ENCODE measurements at places on chromosomes 5 and 9.

GRCh38 chr5:173642191-173642816, 25.9 kb upstream of the BOD1 start:
- no peak for DNase-seq

DNA sequence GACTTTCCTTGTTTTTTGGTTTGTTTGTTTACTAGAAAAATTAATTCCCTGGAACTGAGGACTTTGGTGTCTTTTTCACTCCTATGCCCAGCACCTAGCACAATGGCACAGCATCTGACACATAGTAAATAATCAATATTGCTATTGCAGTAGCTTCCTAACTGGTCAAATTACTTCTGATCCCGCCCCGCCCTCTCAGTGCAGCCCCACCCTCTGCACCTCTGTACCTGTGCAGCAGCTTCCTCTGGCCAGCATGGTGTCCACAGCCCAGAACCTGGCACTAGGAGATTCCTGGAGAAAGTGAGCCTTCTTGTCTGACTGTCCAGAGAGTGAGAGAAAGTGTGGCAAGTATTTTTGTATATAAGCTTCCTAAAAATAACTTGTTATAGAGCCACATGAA, 343.2 kb downstream of the ZNF608 start:
- DNase-seq, result no peak

GRCh38 chr5:78766412-78766762, 117.8 kb upstream of the LHFPL2 start:
- no peak for DNase-seq

- DNase-seq, result no peak
Measured at GRCh38 chr5:146732962-146733361, 145.6 kb downstream of the PPP2R2B start.

- DNase-seq, result no peak
Measured at GRCh38 chr9:33117306-33117705, 40.8 kb upstream of the SMU1 start.

DNA sequence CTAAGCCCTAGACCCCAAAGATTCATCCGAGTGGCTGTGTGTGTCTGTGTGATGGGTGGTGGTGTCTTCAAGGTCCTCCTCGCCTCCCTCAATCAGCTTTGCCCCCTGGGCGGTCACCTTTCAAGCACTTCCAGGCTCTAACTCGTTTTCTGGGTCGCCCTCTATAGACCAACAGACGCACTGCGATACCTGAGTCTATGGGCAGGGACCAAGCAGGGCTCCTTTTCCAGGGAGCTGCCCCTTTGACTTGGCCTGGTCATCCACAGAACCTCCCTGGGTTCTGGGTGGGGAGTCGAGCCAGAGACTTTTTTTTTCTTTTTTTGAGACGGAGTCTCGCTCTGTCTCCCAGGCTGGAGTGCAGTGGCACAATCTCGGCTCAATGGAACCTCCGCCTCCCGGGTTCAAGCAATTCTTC, 1.1 kb downstream of the SLC27A4 start:
- peak; percentile 56 for DNase-seq

DNA sequence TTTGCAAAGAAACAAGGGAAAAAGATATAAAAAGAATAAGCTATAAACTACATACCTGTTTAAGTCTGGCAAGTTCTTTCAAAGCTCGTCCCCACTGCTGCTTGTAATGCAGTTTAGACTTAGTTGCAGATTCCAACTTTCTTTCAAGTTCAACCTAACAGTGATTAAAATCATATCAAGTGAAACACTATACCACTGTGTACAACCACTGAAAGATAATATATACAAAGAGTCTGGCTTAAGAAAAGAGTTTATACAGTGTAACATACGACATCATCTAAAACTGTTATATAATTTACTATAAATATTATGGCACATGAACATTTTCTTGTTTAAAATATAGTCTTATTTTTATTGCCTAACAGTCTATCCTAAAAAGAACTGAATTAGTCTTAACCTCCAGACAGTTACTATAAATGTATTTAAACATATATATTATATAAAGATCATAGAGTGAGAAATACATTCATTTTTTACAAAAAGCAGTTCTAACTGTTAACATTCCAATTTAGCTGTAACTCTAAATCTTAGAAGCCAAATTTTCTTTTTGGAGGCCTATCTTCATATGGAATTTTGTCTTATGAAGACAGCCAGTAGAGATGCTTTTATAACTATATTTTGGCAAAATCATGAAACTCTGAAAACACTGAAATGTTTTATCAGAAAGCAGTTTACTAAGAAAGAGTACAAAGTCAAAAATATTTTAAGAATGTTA, 58.6 kb downstream of the CEP120 start:
- no peak for DNase-seq

GRCh38 chr9:78765861-78766260, 468.9 kb downstream of the PSAT1 start:
- no peak for DNase-seq

GRCh38 chr5:160757194-160757593, 94.8 kb downstream of the ATP10B start:
- no peak for DNase-seq

DNA sequence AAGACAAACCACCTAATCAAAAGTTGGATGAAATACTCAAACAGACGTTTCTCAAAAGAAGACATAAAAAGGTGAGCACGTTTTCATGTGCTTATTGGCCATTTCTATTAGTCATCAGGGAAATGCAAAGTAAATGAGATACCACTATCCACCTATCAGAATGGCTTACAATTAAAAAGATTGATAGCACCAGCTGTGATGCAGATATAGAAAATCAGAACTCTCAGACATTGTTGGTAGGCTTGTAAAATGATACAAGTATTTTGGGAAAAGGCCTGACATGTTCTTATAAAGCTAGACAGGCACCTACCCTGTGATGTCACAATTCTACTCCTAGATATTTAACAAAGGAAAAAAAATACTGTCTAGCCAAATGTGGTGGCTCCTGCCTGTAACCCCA, 44.0 kb upstream of the SLC30A5 start:
- no peak for DNase-seq

GRCh38 chr5:108672639-108673038, 75.1 kb upstream of the FER start:
- no peak for DNase-seq

GRCh38 chr9:123034881-123035510, 1.5 kb downstream of the GPR21 start:
- no peak for DNase-seq

DNA sequence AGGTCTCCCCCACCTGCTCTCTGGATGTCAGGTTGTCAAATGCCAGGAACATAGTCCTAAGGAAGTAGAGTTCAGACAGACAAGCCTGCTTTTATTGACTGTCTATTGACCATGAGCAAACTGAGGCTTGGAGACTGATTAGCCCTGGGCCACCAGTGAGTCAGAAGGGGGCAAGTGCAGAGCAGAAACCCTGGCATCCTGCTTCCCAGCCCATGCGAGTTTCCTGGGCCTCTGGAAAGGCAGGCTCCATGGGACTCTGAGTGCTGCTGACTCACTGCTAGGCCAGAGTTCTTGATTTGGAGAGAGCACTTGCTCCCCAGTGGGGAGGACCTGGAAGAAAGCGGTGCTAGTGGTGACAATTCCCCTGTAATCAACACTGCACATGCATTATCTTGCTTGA, 2.8 kb upstream of the HBEGF start:
- no peak for DNase-seq

- no peak for DNase-seq
Measured at GRCh38 chr5:132592521-132592920, 35.7 kb downstream of the RAD50 start.

DNA sequence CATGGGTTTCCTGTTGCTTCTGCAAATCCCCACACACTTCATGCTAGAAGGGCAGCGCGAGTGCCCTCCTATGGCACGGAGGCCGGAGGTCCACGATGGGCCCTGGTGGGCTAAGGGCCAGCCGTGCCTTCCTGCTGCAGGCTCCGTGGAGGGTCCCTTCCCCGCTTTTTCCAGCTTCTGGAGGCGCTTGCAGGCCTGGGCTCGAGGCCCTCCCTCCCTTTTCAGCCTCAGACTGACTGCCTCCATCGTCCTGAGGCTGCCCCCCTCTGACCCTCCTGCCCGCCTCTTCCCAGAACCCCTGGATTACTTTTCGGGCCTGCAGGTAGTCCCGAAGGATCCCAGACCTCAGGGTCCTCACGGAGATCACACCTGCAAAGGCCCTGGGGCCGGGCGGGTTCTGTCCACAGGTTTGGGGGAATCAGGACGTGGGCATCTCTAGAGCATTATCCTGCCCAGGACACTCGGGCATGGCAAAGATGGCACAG, 3.2 kb upstream of the TERT start:
- DNase-seq, result no peak

DNA sequence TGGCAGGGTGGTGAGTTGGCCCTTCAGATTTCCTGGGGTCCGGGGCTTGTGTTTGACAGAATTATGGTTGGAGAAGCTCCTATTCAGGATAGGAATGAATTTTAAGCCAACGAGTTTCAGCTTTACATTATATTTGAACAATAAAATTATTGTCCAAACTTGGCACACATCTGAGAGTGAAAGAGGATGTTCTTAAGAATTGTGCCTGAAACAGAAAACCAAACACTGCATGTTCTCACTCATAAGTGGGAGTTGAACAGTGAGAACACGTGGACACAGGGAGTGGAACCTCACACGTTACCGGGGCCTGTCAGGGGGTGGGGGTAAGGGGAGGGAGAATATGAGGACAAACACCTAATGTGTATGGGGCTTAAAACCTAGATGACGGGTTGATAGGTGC, 111.8 kb upstream of the ACTBL2 start:
- DNase-seq, result no peak

- DNase-seq, result no peak
Measured at GRCh38 chr9:121388140-121388905, 18.3 kb upstream of the STOM start.

GRCh38 chr5:160378330-160378729, 7.9 kb upstream of the C1QTNF2 start:
- DNase-seq, result no peak

DNA sequence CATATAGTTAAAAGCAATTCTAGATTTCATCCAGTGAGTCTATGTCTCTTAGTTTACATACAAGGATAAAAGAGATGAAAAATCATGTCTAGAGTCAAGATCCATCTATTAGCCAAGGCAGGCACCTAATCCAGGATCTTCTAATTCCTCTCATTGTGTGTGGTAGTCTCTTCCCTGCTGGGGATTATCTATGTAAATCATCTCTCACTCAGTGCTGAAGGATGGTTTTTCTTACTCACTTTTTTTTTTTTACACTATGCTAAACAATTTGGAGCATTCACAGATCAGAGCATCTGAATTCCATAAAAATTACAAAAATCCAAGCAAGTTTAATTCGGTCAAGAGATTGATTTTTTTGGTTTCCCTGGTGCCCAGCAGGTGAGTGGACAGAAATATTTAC, 154.9 kb upstream of the GDNF start:
- DNase-seq, result no peak

GRCh38 chr5:146699664-146700418, 178.7 kb downstream of the PPP2R2B start:
- DNase-seq, result no peak

DNA sequence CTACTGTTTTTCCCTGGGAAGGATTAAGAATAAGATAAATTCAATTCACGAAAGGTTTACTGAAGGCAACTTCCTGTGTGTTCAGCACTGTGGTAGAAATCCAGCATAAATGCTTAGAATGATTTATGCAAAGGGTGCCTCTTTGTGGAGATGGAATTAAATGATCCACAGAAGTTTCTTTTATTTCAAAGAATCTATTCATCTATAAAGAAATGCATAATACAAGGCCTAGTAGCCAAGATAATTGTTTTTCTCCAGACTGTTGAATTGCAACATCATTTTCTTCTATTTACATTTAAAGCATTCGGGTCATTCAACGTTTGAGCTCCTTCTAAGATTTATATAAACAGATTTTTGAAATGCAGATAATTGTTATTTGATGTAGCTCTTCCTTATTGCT, 138.8 kb upstream of the NFIL3 start:
- DNase-seq, result no peak

GRCh38 chr9:125241863-125242739, 958 bp upstream of the HSPA5 start:
- no peak for DNase-seq

GRCh38 chr5:17433406-17433805, 64.6 kb upstream of the TAF11L2 start:
- no peak for DNase-seq

DNA sequence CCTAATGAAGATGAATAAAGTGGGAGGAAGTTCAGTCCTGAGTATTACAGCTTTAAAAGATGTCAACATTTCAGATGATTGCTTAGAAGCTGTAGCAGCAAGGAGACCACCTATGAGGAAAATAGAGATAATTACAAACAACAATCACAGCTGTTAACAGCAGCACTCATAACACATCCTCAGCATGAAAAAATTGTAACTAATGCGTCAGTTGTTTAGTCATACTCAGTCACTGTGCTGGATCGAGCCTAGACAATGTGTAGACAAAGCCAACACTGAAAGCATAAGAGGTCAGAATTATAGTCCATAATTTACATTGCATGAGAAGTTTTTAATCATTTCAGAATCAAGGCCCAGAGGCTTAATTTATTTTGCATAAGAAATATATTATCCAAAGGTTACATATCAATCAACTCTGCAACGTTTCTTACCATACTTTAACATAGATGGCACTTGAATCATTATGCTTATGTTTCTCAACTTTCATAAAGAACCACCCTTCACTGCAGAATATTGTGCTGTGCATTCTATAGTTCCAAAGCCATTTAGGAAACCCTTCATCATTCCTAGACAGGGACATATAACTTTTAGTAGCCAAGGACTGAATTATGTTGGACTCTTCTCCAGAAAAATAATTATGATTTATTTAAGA, 60.2 kb upstream of the HAPLN1 start:
- no peak for DNase-seq

- no peak for DNase-seq
Measured at GRCh38 chr9:74358959-74359358, 138.2 kb upstream of the RORB start.

DNA sequence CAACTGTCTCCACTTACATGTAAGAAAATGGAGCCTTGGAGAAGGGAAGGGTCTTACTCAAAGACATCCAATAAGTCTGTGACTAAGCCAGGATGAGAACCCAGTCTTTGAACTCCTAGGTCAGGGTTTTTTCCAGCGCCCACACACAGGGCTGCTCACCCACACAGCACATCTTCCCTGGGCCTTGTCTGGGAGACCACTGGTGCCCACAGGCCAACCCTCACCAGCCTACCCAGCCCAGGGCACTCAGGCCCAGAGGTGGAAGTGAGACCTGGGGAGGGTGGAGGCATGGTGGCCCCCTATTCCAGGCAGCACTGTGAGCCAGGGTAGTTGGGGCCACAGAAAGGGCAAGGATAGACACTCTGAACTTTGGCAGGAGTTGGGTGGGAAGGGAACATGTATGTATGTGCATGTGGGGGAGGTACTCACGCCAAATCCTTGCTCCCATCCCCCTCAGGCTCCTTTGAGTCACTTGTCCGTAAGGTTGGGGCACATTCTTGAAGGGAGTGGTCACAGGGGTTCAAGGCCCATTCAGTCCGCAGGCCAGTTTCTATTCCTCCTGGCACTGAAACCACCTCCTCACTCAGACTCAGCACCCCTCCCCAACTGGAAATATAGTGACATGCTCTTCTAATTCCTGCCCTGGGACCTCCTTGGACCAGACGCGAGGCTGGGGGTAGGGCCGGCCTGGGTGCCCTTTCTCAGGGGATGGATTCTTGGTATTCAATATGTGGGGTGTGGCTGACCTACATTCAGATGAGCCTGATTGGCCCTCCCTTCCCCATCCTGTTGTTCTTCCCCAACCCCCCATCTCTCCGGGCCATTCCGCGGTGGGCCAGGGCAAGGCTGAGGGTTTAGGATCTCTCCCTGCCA, 2.9 kb upstream of the SLC4A9 start:
- no peak for DNase-seq

GRCh38 chr5:93532370-93532769, 48.6 kb downstream of the NR2F1-AS1 start:
- no peak for DNase-seq

GRCh38 chr5:170518277-170518676, 14.5 kb downstream of the KCNIP1 start:
- DNase-seq, result no peak
